ENCODE measurements at places on chromosomes 3 and 15.

- no peak for DNase-seq
Measured at GRCh38 chr15:98939311-98940080, 68.1 kb downstream of the PGPEP1L start.

DNA sequence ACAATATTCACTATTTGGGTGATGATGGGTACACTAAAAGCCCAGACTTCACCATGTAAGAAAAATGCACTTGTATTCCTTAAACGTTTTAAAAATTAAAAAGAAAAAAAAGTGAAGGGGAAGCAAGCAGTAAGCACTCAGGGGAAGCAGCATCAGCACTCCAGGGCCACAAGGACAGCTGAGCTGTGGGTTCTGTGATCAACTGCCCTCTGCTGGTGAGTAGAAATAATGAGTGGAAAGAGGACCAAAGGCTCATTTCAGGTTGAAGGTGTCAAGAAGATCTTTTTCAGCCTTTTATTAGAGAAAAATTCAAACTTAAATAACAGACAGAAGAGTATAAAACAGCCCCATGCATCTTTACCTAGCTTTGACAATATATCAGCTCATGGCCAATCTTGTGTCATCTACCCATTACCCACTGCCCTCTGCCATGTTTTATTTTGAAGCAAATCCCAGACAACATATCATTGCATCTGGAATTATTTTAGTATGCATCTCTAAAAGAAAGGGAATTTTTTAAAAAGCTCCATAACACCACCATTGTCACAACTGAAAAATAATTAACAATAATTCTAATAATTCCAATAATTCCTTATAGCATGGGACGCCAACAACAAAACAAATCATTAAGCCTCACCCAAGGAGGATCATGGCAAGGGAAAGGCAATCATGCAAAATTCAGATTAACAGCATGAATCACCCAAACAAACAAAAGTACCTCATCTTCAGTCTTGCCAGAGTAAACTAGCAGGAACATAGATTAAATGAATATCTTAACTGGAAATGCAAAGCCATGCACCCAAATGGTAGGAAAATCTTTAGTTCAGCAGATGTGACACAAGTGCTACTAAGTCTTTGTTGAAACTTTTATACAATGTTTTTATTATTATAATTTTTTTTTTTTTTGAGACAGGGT, 42.5 kb downstream of the TAMM41 start:
- no peak for DNase-seq

DNA sequence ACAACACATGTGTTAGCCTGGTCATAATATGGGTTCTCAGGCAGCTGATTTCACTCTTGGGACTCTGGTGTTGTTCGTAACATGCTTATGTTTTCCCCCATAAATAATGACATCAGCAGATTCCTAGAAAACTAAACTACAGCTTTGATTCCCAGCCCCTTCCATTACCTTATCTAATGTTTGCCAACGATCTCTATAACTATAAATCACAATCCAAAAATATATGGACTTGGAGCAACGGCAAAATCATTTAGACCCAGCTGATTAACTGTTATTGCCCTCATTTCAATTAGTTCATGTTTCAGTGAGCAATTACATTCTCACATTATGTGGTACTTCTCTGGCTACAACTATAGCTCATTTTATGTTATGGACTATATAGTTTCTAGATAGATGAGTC, 531.3 kb downstream of the MAGI1 start:
- DNase-seq, result no peak

DNA sequence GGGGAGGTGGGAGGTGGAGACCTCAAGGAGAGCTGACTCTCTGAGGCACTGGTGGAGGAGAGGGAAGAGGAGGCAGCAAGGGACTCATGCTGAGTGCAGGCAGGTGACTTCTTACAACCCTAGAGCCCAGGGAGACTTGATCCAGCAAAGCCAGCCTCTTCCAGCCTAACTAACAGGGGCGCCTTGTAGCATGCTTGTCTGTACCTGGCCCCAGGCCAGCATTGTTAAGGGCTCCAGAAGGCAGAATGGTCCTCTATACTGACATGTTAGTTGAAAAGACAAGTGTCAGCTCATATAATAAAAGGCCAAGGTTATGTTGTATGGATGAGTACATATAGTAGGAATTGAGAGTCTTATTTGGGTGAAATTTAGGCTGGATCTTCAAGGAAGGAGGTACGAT, 65.4 kb downstream of the CHDH start:
- no peak for DNase-seq

GRCh38 chr3:160163229-160163878, 61.9 kb upstream of the C3orf80 start:
- DNase-seq, result no peak

GRCh38 chr3:183038221-183038620, 57.9 kb upstream of the DCUN1D1 start:
- DNase-seq, result no peak

- DNase-seq, result no peak
Measured at GRCh38 chr3:146390006-146390772, 79.2 kb downstream of the PLSCR2 start.

DNA sequence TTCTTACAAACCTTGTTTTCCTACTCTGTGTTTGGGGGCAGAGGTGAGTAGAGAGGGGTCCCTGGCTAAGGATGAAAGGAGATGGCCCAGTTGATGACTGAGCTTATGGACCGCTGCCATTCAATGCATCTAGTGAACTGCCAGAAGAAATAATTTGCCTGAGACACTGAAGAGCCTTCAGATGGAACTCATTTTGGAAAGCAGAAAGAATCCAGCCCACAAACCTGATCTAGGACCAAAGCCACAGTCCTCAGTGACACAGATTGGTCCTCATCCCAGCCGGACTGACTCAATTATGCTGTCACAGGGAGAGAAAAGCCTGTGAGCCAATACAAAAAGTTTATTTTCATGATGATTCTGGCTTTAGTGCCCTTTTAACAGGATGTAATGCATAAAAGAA, 82.7 kb downstream of the CD47 start:
- no peak for DNase-seq

GRCh38 chr3:121979734-121980449, 42.2 kb downstream of the ILDR1 start:
- DNase-seq, result no peak

GRCh38 chr3:143070977-143071551, 48.5 kb upstream of the CHST2 start:
- no peak for DNase-seq

- DNase-seq, result no peak
Measured at GRCh38 chr15:51818150-51818549, 11.3 kb upstream of the TMOD3 start.

GRCh38 chr3:151479452-151479851, 18.6 kb upstream of the IGSF10 start:
- DNase-seq, result no peak

DNA sequence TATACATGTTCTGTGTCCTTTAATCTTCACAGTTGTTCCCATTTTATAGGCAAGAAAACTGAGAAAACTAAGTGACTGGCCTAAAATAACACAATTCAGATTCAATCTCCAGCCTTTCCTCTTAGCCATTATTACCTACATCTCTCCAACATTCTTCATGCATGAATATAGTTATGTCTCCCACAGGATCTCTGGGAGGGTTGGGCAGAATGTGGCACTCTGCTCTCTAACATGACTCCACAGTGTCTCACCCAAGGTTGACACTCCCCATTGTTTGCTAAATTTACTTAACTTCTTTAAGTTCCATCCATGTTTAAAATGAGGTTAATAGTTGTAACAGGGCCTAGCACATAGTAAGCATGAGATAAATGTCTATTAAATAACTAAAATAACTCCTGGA, 276.3 kb downstream of the ERC2 start:
- DNase-seq, result no peak

DNA sequence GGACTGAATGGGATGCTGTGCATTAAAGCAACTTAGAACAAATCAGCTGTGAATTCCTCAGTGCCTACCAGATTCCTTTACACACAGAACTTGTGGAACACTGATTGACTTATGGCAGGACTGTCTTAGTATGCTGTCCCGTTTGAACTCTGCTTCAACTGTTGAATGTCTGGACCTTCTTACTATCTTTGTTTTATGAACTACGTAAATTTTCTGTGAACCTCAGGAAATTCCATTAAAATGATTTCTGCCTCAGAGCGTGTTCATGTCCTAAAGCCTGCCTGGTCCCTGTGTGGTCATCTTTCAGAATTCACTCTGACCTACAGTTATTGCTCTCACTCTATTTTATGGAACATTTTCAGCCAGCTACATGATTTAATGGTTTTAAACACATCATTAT, 29.4 kb upstream of the FBN1 start:
- DNase-seq, result no peak

DNA sequence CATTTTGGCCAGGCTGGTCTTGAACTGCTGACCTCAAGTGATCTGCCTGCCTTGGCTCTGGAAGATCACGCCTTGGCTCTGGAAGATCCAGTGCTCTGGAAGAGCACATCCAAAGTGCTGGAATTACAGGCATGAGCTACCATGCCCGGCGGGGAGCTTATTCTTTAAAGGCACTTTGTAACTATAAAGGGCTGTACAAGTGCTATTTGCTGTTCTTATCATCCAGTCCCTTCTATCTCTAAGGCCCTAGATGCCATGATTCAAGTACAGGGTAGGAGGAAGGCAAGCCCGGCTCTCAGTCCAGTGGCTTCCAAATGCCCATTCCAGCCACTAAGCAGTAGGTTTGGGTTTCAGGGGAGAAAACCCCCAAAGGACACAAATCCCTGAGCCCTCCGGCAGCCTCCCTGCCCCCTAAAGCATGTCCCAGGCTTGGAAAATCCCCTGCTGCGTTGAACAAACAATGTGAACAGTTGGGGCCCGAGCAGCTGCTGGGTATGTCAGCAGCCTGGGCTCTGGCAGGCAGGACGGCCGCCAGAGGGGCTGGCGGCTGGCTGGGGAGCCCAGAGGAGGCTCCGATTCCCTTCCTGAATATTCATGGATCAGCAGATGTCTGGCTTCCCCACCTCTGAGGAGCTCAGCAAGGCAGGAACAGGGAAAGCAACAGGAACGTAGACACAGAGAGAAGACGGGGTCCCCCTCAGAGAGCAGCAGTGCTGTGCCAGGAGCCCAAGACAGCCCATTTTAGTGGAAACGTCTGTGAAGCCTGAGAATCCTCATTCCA, 7.7 kb downstream of the IGDCC4 start:
- DNase-seq, result no peak

DNA sequence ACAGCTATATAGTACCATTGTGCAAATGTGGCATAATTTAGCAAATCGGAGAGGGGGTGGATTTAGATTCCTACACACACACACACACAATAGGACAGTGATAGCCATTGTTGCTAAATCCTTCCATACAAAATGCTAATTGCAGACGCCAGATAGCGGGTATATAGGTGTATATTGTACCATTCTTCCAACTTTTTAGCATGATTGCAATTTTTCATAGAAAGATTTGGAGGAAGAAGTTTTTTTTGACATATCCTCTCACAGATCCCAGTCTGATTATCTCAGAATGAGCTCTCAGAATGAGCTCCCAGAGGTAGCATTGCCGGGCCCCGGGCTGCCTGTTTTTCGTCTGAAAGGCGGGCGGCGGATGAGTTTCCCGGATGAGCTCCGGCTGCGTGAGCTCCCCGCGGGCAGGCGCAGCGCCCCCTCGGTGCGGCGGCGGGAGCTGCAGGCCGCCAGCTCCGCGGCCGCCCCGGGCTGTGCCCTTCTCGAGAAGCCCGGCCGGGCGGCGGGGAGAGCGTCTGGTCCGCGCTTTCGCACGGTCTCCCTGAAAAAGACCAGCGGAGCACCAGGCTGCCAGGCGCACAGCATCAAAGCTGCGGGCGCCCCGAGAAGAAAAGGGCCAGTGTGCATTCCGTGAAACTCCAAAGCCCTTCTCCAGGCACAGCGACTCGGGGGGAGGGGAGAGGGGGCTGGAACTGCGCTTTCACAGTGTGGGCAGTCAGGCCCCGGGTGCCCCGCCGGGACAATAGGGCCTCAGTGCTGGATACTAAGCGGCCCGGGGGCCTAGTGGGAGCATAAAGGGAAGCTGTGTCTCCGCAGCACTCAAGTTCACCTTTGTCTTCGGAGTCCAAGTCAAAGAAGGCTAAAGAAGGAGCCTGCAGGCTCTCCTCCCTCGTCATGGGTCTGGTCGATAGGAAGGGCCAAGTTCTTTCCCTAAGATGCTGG, 12.0 kb upstream of the SHC4 start:
- peak; percentile 85 for DNase-seq

DNA sequence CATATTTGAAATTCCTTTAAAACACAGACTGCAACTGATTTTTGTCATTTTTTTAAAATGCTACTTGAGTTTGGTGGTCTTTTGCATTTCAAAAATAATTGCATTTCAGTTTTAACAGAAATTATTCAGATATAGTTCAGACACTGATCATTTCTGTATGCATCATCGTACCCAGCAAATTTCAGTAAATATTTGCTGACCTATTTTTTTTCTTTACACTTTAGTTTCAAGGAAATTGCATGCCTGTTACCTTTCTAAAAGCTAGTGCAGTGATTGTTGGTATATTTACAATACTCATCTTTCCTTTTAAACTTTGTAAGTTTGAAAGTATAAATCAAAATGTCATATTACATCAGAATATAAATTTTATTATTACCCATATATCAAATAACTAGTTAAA, 32.4 kb downstream of the ALCAM start:
- DNase-seq, result no peak

DNA sequence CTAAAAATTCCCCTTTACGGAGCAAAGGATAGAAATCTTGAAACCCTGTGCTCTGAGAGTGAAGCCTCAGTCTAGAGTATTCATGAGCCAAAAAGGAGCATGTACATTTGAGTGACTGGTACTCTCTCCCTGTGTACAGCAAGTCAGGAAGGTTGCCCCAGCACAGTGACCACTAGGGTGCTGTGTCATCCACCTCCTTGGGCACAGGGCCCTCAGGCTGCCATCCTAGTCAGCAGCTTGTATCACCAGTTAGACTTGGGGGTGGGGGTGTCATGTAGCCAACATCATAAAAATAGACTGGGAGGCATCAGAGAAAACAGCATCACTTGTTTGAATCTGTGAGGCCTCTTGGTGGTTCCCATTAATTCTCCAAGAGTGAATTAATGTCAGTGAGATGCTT, 12.0 kb downstream of the NME9 start:
- DNase-seq, result no peak

- DNase-seq, result no peak
Measured at GRCh38 chr3:24237971-24238706, 256.5 kb downstream of the THRB start.

- no peak for DNase-seq
Measured at GRCh38 chr3:32021748-32022147, 40.2 kb downstream of the ZNF860 start.

GRCh38 chr15:101210466-101210865, 41.4 kb downstream of the CHSY1 start:
- no peak for DNase-seq

DNA sequence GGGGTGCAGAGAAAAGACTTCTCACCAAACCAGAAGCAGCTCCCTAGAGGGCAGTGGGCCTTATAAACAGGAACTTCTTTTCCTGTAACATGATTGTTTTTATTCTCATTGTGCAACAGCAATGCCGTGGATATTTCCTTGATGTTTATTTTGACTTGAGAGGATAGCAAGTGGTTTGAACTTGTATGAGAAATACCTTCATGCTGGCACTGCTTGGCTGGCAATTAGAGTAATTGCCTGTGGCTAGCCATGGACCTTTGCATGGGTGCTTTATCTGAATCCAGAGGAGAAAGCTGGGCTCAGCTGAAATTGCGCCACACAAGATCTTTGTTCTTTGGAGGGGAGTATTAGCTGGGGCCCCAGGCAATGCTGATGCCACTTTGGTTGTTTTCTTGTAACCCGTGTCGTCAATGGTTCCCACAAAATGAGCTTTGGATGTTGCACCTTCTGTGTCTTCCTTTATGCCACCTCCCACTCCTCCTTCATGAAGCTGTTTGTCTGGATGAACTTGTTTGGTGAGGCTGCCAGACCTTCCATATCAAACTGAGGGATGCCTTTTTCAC, 37.9 kb downstream of the CMTM8 start:
- no peak for DNase-seq

GRCh38 chr3:37704064-37704463, 157.6 kb upstream of the CTDSPL start:
- DNase-seq, result no peak
